ENCODE measurements at places on chromosomes 12 and 14. TPM values are rescaled to one million over a fixed set of nuclear protein-coding genes. Genes with fewer than 3 reads are reported as not detected.

The RDH11 gene
- 86.6 TPM for total RNA-seq

- DNase-seq: no peak
Measured at GRCh38 chr14:94514351-94514750, 5.1 kb upstream of the SERPINA12 start.

- DNase-seq: no peak
Measured at GRCh38 chr12:106429043-106429552, 71.5 kb downstream of the POLR3B start.

DNA sequence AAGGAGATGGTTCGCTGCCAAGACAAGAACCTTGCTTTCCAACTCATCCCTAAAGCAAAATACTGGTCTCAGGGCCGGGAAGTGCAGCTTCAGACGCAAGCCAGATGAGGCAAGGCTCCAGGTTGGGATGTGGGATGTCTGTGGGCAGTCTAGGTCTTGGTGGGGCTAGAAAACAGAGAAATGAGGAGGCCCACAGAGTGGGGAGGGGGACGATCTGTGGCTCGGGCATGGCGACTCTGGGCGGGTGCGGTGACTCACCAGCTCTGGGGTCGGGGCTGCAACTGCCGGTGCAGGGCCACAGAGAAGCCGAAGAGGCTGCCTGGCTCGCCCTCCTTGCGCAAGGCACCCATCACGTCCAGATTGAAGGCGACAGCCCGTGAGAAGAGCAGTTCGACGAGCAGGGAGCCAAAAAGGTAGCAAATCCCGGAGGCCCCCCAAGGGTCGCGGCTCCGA lies 459 bp downstream of the ITGA7 start:
- peak; percentile 17 for DNase-seq

The POP5 gene
- 80.9 TPM for total RNA-seq
